CD4-positive, alpha-beta T cell treated with Interleukin-1 beta for 1 hour (primary cell): ENCODE measurements at places on chromosomes 2 and 18.

DNA sequence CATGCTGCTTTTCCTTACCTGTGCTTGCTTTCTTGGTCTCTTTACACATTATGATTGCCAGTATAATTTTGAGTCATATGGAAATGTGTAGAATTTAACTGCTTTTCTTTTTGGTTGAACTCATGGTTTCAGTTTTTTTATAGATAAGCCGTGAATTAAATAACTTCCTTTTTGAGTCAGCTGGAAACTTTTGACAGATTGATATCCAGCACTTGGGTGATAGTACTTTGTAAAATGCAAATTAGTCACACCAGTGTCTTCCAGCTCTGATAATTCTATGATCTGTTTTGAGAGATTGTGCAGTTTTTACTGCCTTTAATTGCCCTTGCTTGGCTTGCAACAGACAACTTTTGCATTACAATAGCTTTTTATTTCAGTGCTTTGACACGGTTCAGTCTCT, 86.4 kb downstream of the NCOA1 start:
- no peak for DNase-seq

DNA sequence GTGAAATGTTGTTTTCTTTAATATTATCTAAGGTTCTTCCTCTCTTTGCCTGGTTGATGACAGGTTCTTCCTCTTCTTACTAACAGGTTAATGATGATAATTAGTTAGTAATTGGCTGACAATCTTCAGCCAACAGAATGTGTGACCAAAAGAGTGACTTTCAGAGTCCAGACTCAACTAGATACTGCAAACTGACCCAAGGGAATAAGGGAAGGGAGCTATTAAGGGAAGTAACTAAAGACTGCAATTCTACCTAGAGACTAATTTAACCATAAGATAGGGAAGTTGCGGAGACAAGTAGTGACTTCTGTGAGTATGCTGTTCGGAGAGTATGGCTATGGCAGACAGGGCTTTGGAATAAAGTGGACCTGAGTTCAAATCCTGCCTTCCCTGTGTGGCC, 127.3 kb upstream of the TACR1 start:
- DNase-seq: no peak

DNA sequence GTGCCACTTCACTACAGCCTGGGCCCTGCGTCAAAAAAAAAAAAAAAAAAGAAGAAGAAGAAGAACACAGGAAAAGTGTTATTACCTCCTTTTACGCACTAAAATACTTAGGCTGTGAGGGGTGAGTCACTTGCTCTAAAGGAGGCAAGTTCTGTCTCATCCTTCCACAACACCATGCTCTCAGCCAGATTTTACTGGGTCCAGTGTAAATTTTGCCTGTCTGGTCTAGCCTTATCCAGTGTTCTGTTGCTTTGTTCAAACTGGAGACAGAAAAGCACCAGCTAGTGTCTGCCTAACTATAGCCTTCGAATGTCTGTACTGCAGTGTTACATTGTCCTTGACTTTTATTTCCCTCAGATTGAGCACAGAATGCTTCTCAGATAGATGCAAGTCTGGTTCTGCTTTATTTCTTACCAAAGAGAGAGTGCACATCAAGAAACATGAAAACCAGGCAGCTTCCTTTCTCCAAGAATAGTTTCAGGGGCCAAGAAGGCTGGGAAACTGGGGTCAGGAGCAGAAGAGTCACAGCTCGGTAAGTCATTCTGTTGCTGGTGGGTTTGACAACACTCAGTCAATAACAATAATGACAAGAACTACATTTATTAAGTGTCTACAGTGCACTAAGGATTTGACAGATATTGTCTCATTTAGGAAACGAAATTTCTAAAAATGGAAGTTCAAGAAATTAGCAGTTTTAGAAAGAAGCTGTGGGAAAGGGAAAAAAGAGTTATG, 3.1 kb upstream of the MSGN1 start:
- DNase-seq: no peak

- no peak for DNase-seq
Observed at GRCh38 chr2:227461811-227462461, 10.0 kb upstream of the AGFG1 start.

DNA sequence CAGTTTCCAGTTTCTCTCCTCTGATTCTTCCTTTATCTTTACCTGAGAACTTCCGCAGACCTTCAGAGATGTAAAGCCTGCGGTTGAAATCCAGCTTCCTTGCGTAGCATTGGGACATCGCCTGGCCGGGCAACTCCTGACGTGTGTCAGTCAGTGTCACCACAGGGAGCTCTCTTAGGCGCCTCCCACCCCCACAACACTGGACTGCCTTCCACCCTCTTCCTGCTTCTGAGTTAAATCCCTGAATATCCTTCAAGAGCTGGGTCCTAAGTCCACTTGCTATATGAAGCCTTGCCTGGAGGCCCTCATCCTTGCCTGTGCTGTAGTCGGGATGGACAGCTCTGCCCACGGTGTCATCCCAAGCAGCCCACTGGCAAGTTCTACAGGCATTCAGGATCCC, 179.4 kb downstream of the SEPTIN10 start:
- DNase-seq: no peak

DNA sequence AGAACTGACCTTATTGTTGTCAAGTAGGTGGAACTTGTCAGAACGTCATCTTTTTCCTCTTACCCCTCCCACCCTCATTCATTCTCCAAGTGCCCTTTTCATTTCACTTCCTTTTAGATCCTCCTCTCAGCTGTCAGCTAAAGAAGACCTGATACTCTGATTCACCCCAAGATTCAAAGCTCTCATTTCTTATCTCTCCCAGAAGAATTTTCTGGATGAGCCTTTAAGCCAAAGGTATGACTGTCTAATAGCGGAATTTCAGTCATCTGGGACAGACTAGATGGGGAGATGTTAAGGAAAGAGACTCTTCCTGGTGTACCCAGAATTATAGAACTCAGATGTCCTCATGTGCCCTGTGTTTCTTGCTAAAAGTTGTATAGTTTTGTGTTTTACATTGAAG, 53.9 kb downstream of the TCF7L1 start:
- no peak for DNase-seq
